EH (cell line): ENCODE measurements at places on chromosomes 5 and 9.

DNA sequence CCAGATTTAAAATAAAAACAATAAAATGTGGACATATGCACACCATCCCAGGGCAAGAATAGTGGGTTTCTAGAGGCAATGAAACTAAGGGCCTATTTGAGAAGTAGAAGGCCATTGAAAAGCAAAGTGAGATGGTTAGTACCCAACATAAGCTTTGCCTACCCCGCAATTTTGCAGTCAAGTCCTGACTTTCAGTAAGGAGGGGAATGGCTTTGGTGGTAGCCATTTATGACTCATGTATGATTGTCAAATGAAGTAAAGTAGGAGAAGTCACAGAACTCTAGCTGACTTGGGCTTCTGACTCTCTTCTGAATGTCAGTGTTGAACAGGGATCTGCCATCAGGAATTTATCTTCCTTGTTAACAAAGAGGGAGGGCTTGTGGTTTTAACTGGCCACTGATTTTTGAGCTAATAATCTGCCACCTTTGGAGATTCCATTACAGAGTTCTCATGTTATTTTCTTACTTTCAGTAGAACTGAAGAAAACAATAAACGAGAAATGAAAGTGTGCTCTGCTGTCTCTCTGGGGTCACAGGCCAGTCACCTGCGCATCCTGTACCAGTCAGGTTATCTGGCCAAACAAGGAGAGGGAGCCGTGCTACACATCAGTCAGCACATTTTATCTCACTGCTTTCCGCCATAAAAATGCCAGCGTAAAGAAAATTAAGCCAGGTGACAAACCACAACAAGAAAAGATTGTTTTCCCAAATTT, 14.3 kb upstream of the SNCAIP start:
- no peak for DNase-seq

DNA sequence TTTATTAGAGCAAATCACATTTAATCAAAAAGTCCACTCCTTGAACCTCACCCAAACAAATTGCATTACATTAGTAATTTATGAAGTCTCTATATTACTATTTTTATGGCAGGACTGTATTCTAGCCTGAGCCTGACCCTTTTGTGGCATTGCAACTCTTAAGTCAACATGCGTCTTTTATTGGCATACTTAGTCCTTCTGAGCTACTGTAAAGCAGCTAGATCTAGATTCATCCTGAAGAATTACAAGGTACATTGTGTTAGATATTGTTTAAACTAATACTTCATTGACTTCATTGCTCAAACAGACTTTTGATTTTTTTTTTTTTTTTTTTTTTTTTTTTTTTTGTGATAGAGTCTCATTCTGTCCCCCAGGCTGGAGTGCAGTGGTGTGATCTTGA, 1842.5 kb upstream of the CDH9 start:
- no peak for DNase-seq

- DNase-seq = no peak
These were observed 192.2 kb downstream of the PAPPA start for GRCh38 chr9:116345817-116346216.

DNA sequence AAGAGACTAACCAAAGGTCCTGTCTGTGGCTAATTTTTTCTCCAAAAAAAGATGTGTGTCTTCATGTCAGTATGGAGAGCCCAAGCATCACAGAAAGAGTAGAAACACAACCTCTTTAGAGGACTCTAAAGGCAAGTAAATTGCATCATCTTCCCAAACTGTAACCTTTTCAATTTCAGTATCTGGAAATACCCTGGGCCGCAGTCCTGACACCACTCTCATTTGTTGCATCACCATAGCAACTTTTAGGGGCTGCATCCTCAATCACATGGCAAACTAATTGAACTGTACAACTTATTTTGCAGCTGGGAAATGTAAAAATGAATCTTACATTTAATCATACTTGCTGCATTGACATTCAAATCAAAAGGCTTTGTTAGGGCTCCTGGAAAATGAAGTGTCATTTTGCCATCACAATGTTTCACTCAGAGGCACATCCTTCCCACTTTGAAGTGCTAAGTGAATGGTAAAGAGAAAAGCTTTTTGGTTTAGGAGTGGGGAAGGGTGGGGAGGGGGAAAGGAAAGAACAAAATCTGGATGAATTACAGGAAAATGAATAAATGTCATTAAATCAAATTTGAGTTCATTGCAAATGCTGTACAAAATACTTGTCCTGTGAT, 60.6 kb upstream of the GRIA1 start:
- DNase-seq = no peak

GRCh38 chr9:5586391-5586802, 42.5 kb upstream of the RIC1 start:
- DNase-seq = peak; percentile 90

GRCh38 chr9:137123468-137123837, 8.9 kb upstream of the DPP7 start:
- DNase-seq = no peak

DNA sequence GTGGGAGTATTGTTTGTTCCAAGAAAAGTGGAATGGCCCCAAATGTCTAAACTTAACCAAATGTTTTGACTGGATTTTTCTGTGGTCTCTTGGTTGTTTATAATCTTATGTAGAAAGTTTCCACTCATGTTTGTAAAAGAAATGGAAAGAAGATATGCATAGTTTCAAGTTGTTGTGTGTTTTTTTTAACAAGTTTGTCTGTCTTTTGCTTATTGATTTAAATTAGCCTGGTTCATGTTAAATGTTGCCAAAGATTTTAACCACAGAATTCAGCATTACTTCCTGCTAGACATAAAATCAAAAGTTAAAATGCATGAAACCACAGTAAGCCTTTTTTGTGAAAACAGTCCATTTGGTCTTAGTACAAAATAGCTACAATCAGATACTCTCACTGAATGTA, 14.0 kb downstream of the PPWD1 start:
- peak; percentile 14 for DNase-seq
